Brain microvascular endothelial cell (primary cell): ENCODE measurements at places on chromosomes 13 and 19.

- no peak for DNase-seq
Measured at GRCh38 chr19:418761-419671, 10.1 kb upstream of the C2CD4C start.

GRCh38 chr13:49373716-49374115 lies 70.1 kb downstream of the CAB39L start:
- DNase-seq: peak; percentile 40

- DNase-seq: no peak
Measured at GRCh38 chr13:89812856-89813255, 1534.6 kb upstream of the MIR17HG start.

DNA sequence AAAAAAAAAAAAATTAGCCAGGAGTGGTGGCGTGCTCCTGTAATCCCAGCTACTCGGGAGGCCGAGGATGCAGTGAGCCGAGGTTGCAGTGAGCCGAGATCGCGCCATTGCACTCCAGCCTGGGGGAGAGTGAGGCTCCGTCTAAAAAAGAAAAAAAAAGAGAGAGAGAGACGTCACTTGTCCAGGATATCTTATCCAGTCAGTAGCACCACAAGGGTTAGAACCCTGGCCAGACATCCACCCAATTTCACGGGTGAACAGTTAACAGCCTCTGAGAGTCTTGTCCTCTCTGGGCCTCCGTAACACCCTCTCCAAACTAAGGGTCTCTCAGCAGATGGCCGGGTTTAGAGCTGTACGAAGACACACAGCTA lies 917 bp upstream of the CLPTM1 start:
- DNase-seq: no peak

DNA sequence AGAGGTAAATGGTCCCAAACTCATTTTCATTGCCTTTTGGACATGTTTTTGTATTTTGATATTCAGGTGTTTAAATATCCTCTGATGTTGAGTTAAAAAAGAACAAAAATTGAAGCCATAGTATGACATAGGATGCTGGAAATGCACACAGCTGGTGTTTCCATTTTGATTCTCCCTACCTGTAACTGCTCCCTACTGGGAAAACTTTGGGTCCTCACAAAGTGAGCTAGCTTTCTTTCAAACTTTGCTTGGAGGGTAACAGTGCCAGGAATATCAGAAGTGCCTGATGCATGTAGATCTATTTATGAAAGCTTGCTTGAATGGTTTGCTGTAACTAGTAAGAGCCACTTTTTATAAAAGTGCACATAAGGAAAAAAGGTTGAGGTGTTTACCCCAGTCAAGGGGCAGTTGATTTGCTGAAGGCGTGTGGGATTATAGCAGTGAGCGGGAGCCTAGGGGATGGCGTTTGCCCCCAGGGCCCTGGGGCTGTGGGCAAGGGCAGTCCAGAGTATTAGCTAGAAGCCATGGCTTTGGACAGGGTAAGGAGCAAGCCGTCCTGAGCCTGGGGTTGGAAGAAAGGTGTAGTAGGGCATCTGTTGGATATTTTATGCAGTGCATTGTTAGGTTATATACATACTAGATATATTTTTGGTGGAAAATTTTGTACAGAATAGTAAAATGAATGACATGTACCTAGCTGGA lies 4.3 kb downstream of the RPS9 start:
- no peak for DNase-seq

DNA sequence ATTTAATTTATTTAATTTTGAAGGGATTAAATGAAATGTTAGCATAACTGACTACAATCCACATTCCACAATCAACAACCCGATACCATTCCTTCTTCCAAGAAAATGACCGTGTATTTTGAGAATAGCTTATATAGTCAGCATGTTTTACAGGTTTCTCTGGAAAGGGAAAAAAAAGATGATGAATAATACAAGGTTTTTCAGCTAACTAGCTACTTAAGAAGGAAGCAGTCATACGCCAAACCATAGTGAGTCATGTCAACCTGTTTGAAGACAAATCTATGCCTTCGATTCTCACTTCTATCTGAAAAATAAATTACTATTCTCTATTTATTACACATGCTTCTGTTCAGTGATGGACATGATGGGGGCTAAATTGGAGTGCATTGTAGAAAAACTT lies 258.6 kb downstream of the EFNB2 start:
- no peak for DNase-seq
